ENCODE measurements at places on chromosomes 6 and 20. TPM values are rescaled to one million over a fixed set of nuclear protein-coding genes. Genes with fewer than 3 reads are reported as not detected.

Gene ADTRP
- total RNA-seq = 2.7 TPM

Gene ZC3H12D
- total RNA-seq = 3.7 TPM

Gene HLA-DMA
- total RNA-seq = 98.5 TPM

Gene ZSCAN16
- 6.1 TPM for total RNA-seq

Gene BACH2
- total RNA-seq = 6.9 TPM

Gene SLC4A11
- 7.6 TPM for total RNA-seq

Gene TBC1D32
- 12.4 TPM for total RNA-seq

Gene TRAM2
- total RNA-seq = 20.7 TPM

Gene MAS1
- not detected for total RNA-seq

Gene CBLN4
- 0.35 TPM for total RNA-seq

Gene CHRNA4
- total RNA-seq = 0.44 TPM

Gene CST1
- total RNA-seq = not detected

Gene MOG
- total RNA-seq = not detected

Gene TFAP2C
- total RNA-seq = 1.4 TPM

Gene ANKEF1
- total RNA-seq = 6.6 TPM

Gene MUC21
- not detected for total RNA-seq

Gene GRM1
- total RNA-seq = 0.19 TPM

Gene MRPL14
- total RNA-seq = 27.9 TPM

- DNase-seq = no peak
Measured at GRCh38 chr6:4125933-4126864, 9.2 kb downstream of the ECI2 start.

GRCh38 chr6:148431413-148431812 lies 88.8 kb downstream of the SASH1 start:
- DNase-seq = peak; percentile 58

GRCh38 chr6:41371461-41371991 lies 36.1 kb downstream of the NCR2 start:
- DNase-seq = peak; percentile 75

- DNase-seq = no peak
Measured at GRCh38 chr20:13402171-13402760, 181.2 kb downstream of the ISM1 start.

GRCh38 chr6:56764081-56764566 lies 121.4 kb upstream of the DST start:
- DNase-seq = no peak

- DNase-seq = no peak
Measured at GRCh38 chr6:38738261-38738660, 23.1 kb downstream of the DNAH8 start.

GRCh38 chr20:12969071-12969669 lies 39.6 kb upstream of the SPTLC3 start:
- DNase-seq = no peak

- DNase-seq = no peak
Measured at GRCh38 chr20:46119028-46119546, 973 bp downstream of the CD40 start.

GRCh38 chr6:27295301-27296079 lies 16.6 kb downstream of the POM121L2 start:
- no peak for DNase-seq

- no peak for DNase-seq
Measured at GRCh38 chr6:10740061-10740460, 7.5 kb upstream of the TMEM14B start.

- peak; percentile 68 for DNase-seq
Measured at GRCh38 chr6:30720738-30721197, 616 bp downstream of the TUBB start.

GRCh38 chr6:133957227-133957626 lies 4.2 kb downstream of the TBPL1 start:
- no peak for DNase-seq

- no peak for DNase-seq
Measured at GRCh38 chr6:91852252-91852651, 1265.4 kb upstream of the MAP3K7 start.

DNA sequence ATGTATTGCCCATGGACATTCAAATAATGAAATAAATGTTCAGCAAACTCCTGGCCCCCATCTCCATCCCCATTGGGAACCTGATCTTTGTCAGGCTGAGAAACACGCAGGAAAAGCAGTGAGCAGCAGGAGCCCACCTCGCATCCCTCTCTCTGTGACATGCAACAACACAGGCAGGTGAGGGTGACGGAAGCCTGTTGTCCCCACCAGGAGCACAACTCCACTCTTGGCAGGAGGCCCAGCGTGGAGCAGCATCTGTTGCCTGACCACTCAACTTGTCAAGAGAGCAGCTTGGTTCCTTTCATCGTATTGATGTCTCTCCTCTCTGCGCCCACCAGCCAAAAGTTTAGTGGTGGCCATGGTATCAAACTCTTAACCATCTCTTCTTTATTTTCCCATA lies 586.9 kb upstream of the ARID1B start:
- no peak for DNase-seq

- no peak for DNase-seq
Measured at GRCh38 chr6:68640491-68640835, 5.4 kb downstream of the ADGRB3 start.

- DNase-seq = no peak
Measured at GRCh38 chr6:16991981-16992629, 109.7 kb upstream of the STMND1 start.

DNA sequence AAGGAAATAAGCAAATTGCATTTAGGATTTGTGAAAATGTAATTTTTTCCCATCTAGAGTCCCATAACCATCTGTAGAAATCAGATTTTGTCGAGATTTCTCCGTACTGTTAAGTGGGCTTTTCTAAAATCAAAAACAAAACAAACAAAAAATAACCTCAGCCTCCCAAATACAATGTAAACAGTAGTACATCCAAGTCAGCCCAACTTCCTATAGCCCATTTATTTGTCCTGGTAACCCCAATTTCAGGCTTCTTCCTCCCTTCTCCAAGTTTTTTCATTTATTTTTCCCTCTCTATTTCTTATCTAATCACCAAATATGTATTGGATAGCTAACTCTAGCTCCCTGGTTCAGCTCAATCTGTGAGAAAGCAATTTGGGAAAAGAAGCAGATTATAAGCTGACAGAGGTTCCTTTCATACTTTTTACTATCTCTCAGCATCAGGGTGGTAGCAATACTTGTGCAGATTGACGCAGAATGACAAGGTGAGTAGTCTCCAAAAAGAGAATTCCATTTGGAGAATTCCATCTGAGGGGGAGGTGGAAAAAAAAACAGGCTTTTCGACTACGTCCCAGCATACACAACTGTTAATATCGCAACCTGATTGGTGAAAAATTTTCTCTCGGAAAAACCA lies 132.6 kb upstream of the BTN3A2 start:
- no peak for DNase-seq

DNA sequence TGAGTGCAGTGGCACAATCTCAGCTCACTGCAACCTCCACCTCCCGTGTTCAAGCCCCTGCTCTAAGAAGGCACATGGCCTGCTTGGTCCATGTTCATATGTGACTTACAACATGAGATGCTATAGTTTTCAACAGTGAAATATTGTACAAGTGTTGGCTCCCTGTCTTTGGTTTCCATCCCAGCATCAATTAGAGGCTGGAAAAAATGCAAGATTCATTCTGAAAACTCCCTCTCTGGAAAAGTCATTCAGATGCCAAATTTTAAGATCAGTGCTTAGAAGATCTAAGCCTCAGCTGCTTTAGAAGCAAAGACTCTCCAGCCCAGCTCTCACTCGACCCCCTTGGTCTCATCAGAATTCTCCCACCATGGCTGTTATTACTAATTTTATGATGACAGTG lies 398.9 kb downstream of the KIF16B start:
- no peak for DNase-seq

- DNase-seq = peak; percentile 34
Measured at GRCh38 chr20:362271-363254, 15.7 kb downstream of the NRSN2 start.

DNA sequence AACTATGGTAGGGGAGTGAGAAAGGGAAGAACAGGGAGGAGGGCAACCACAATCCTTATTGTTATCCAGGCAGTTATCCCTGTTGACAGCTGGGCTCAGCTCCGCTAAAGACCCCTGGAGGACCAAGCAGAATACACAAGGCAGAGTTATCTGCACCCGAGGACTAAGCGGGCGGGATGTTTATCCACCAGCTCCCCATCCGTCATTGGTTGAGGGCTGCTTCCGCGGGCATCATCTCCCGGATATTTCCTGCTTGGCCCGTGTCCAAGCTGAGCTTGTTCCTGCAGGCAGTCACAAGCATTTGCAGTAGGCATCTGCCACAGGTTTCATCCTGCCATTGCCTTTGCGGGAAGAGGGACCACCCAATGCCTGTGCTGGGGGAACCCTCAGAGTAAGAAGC lies 102.1 kb downstream of the DLGAP4 start:
- DNase-seq = peak; percentile 26

DNA sequence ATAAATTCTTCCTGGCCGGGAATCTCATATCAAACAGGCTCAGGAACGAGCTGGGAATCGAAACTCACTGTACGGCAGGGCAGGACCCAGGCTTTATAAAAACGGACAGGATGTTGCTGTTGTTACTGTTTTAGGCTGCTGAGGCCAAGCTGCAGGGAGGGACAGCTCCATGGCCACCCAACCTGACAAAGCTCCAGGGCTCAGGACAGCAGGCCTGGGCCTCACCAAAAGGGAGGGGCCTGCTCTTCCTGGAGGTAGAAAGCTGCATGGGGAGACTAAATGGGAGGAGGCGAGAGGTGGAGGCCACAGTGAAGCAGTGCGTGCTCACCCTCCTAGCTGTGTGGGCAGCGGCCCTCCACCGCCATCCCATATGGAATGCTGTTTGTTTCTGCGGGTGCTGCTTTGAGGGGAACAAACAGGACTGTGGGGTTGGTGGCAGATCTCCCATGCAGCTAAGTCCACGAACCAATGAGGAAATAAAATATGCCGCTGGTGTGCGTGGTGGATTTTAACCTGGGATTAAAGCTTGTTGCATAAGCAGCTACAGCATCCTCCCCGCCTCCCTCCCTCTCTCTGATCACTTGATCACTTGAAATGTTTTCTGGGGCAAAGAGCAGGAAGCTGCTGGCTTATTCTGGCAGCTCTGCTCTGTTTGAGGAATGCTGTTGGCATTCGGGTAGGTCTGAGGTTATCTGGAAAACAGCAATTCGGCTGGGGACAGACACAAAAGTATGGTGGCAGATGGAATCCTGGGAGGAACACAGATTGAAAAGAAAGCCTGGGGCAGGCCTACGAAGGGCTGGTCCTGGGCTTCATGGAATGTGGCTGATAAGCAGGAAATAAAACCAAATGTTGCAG lies 2.4 kb upstream of the ZMYND8 start:
- DNase-seq = peak; percentile 88

DNA sequence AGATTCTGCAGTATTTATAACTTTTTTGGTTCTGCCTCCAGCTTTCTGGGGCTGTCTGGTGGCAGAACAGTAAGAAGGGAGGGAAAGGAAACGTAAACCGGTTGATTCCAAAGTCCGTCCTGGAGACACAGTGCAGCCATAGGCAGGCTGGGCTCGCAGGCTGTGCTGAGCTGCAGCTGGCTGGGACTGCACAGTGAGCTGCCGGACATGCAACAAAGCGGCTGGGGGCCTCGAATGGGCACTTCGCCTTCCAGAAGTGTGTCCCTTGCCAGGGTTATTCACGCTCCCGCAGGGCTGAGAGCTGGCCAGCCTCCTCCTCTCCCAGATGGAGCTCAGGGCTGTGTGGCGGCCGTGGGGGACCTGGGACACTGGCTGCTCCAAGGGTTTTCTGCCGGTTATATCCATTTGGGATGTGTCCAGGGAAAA lies 78.1 kb upstream of the CD93 start:
- no peak for DNase-seq

- DNase-seq = no peak
Measured at GRCh38 chr6:81486234-81486633, 266.2 kb downstream of the TENT5A start.

GRCh38 chr6:76420094-76420493 lies 347.6 kb upstream of the IMPG1 start:
- DNase-seq = no peak

DNA sequence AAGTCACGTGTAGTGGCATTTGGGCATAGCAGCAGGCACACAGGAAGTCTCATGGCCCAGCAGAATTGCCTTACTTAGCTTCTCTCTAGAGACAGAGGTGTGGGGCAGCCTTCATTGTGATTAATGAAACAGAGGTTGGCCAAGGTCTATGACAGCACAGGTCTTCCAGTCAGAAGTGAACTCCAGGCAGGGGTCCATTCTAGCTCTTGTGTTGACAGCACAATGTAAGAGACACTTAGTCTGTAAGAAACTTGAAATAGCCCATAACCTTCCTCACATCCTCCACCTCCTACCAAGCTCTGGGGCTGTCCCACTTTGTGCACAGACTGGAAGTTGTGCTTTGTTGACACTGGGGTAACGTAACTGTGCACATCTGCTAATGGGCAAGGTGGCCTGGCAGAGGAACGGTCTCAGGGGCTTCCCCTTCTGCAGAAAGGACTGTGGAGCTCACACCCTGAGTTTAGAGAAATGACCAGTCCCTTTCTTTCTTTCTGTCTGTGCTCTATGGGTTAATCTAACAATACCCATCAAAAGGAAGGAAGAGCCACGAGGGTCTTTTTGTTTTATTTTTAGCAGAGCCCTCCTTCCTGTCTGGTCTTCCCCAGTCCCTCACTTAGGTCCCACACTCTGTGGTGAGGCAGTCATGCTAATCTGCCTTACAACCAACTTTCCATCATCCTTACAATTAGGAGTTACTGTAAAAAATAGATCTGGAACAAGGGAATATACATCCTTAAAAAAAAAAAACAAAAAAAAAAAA lies 35.6 kb upstream of the TAGAP start:
- DNase-seq = no peak

- peak; percentile 75 for DNase-seq
Measured at GRCh38 chr6:124962639-124963415, 590 bp downstream of the RNF217 start.

DNA sequence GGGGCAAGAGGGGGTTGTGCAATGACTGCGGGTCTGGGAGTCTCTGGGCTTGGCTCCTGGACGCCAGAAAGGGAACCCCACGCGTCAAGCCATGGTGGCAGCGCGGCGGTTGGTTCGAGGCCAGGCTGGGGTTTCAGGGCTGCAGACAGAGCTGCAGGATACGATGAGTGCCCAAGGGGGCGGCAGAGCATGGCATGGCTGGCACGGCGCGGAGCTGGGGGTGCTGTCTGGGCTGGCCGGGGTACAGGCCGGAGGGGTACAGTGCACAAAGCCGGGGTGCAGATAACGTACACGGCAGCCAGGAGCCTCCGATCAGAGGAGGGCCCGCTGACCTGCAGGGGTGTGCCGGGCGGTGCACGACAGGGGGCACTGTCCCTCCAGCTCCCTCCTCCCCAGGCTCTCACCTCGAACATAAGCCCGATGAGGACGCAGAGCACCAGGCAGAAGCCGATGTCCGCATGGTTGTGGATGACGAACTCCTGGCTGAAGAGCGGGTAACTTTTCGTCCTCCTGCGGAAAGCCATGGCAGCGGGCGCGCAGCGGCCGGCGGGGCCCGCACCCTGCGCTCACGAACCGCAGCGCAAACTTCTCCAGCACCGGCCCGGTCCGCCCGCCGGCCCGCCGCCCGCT lies 353 bp downstream of the TRAM2 start:
- DNase-seq = peak; percentile 87

DNA sequence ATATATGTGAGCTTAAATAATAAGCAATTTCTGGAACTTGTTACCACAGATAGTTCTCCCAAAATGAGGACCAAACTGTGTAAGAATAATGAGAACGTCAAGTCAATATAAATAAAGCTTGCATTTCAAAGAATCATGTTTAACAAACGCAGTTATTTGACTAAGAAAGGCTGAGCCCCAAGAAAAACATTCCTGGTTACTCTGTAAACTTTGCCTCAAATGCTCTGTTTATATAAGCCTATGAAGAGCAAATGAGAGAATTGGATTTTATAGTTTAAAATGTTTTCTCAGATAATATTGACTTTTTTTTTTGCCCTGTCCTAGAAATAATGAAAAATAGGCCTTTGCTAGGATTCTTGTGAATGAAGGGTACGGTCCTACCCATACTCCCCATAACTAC lies 81.3 kb downstream of the C6orf52 start:
- DNase-seq = no peak
